Activated CD4-positive, CD25-positive, alpha-beta regulatory T cell (primary cell): ENCODE measurements at places on chromosomes 2 and 18.

- DNase-seq, result no peak
Observed at GRCh38 chr18:45793264-45793965, 32.1 kb upstream of the SIGLEC15 start.

- no peak for DNase-seq
Observed at GRCh38 chr2:201925056-201925455, 108.6 kb upstream of the FZD7 start.

- DNase-seq, result no peak
Observed at GRCh38 chr2:189552991-189553404, 27.6 kb downstream of the SLC40A1 start.

- no peak for DNase-seq
Observed at GRCh38 chr2:48251437-48252148, 278.4 kb upstream of the STON1 start.
